Stimulated activated CD8-positive, alpha-beta memory T cell treated with anti-CD3 and anti-CD28 coated beads, Interleukin-7, amount 100 ng/mL, for 1 hour (primary cell): ENCODE measurements at places on chromosomes 2 and 18.

- no peak for DNase-seq
Observed at GRCh38 chr18:58570360-58571064, 58.4 kb downstream of the ALPK2 start.

GRCh38 chr2:124489686-124490085 is 464.6 kb downstream of the CNTNAP5 start:
- no peak for DNase-seq

GRCh38 chr2:197254776-197255530 is 55.6 kb downstream of the ANKRD44 start:
- no peak for DNase-seq

DNA sequence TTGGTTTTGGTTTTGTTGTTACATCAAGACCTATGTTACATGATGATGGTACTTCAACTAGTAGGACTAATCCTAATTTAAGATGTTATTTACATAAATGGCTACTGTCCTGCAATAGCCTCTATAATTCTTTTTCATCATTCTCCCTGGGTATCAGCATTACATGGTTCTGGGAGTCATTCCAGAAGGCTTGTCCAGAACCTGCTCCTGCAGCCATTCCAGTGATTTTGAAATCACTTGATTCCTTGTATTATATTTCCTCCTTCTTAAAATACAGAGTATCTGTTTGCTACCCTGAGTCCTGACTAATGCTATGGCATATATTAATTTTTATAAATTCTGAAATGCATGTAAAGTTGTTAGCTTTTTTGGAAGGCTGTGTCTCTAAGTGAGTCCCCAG is 400.5 kb upstream of the MEIS1 start:
- no peak for DNase-seq

GRCh38 chr2:57397550-57398360 is 648.9 kb upstream of the VRK2 start:
- DNase-seq, result no peak

DNA sequence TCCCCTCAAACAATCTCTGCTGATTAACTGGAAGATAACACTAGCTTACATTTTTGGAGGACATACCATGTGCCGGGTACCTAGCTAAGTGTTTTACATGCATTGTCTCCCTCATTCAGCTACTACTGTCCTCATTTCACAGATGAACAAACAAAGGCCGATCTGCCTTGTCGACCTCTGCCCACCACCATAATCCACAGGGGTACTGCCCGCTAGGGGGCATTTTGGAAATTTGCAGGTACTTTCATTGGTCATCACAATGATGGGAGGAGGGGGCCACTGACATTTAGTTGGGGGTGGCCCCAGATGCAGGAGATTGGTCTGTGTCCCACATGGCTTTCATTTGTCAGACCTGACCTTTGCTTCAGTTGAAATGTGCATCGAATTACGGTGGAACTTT is 3.9 kb upstream of the TMEM163 start:
- no peak for DNase-seq

DNA sequence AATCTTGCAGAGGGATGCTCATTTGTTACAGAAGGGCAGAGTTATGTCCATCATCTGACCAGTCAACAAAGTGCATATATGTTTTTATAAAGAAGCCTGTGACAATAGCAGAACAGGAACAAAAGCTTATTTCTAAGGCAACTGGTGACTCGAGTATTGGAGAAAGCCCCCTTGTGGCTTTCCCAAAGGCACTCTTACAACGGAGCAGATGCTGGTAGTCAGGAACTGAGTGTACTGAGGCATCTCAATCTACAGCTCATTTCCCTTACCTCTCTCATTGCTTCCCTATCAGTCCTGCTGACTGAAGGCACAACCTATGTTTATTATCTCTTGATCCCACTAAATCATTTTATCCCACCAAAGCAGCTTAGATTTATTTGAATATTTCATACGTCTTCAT is 557.1 kb upstream of the CHAC2 start:
- DNase-seq, result no peak
